T-helper 1 cell treated with Interleukin-12 subunit alpha and Interleukin-12 subunit beta and Interleukin-4 antibody, amounts not matched to agents 30 ng/mL and 1 ng/mL, for 36 hours (primary cell): ENCODE measurements at places on chromosomes 1 and 21. TPM values are rescaled to one million over a fixed set of nuclear protein-coding genes. Genes with fewer than 3 reads are reported as not detected.

Gene DNASE2B
- total RNA-seq, result not detected in 2 replicates

Gene SPATC1L
- total RNA-seq, result 7.5 and 7.7 TPM in 2 replicates

Gene EBNA1BP2
- total RNA-seq, result 53.9 and 57.1 TPM in 2 replicates

Gene CNIH3
- 1.3 and 2.0 TPM in 2 replicates for total RNA-seq

Gene PEF1
- 52.5 and 53.3 TPM in 2 replicates for total RNA-seq

Gene PTPN14
- 2.7 and 4.2 TPM in 2 replicates for total RNA-seq

Gene KRTAP12-1
- total RNA-seq, result not detected in 2 replicates

Gene TARS2
- total RNA-seq, result 38.0 and 40.8 TPM in 2 replicates

Gene DYRK1A
- total RNA-seq, result 93.1 and 95.4 TPM in 2 replicates

Gene OR2T35
- not detected in 2 replicates for total RNA-seq

Gene WLS
- not detected in 2 replicates for total RNA-seq

Gene DMRTA2
- total RNA-seq, result not detected in 2 replicates

Gene ABCA4
- 0.07 and 0.25 TPM in 2 replicates for total RNA-seq

Gene HOOK1
- 2.9 and 3.5 TPM in 2 replicates for total RNA-seq

Gene C8A
- total RNA-seq, result not detected in 2 replicates

Gene FRRS1
- total RNA-seq, result 0.24 and 0.32 TPM in 2 replicates

Gene KPRP
- not detected in 2 replicates for total RNA-seq

Gene LCE3D
- not detected in 2 replicates for total RNA-seq

Gene TTC22
- 10.2 and 11.0 TPM in 2 replicates for total RNA-seq

Gene MXRA8
- total RNA-seq, result 0.25 and 0.27 TPM in 2 replicates

Gene CRYBG2
- 3.8 and 4.2 TPM in 2 replicates for total RNA-seq

Gene MIXL1
- not detected in 2 replicates for total RNA-seq

Gene HEYL
- not detected in 2 replicates for total RNA-seq

Gene KCNN3
- total RNA-seq, result 0.07 and 0.27 TPM in 2 replicates

Gene TNFRSF25
- 162 and 172 TPM in 2 replicates for total RNA-seq

Gene HFM1
- not detected in 2 replicates for total RNA-seq

Gene ZNF496
- 6.1 and 7.2 TPM in 2 replicates for total RNA-seq

Gene OPRD1
- not detected in 2 replicates for total RNA-seq

Gene SLC2A5
- 0.39 TPM in 1 of 2 replicates, not detected in the other for total RNA-seq

Gene RPS6KC1
- 14.7 and 16.8 TPM in 2 replicates for total RNA-seq

Gene TNNI3K
- total RNA-seq, result not detected in 2 replicates

Gene OR2T11
- not detected in 2 replicates for total RNA-seq

Gene FNDC5
- not detected in 2 replicates for total RNA-seq

Gene CLCA4
- total RNA-seq, result not detected in 2 replicates
